KG1 (cell line): ENCODE measurements at places on chromosomes 13 and 19.
A peak's percentile ranks its signal among the peaks of the same experiment; 100 is the strongest.

GRCh38 chr19:570937-571565 is 1.3 kb upstream of the BSG start:
- DNase-seq = peak; percentile 71

- DNase-seq = no peak
These were observed 5.0 kb downstream of the FOSB start for GRCh38 chr19:45472563-45473366.

DNA sequence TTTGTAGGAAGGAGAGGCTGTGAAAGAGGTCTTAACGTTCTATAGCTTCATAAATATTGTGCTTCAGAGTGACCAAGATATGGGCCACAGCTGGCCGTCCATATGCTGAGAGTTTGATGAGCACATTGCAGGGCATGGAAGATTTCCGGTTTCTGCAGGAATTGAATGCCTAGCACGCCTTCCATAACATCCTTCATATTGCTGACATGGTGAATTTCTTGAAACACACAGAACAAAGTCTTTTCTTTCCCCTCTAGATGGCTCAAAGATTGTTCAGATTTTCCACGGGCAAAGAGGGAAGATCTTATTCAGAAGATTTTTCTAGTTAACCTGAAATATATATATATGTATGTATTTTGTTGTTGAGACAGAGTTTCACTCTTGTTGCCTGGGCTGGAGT is 42.4 kb downstream of the ADGRE2 start:
- no peak for DNase-seq

DNA sequence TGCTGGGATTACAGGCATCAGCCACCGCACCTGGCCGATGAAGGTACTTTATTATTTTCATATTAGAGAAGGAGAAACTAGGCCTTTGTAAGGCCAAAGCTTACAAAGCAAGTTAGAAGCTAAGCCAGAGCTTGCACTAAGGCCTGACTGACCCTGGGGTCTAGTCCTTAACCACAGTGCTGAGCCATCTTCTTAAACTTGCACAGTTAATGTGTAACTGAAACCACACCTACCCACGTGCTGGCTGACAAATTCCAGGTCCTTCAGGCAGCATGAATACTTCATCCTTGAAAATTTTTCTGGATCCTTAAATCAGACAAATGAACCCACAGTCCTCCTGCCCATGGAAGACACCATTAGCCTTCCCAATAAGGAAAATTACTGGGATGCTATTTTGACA is 880.6 kb downstream of the UQCRFS1 start:
- no peak for DNase-seq

DNA sequence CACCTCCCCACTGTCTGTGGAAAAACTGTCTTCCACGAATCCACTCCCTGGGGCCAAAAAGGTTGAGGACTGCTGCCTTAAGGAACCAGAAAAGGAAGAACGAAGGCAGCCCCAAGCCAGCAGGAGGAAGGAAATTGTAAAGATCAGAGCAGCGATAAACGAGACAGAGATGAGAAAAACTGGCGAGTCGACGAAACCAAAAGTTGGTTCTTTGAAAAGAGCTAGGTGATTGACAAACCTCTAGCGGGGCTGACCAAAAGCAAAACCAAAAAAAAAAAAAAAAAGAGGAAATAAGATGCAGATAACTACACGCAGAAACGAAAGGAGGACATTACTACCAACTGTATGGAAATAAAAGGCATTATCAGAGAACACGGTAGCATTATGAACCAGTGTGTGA is 76.9 kb downstream of the GADD45B start:
- DNase-seq = peak; percentile 80

- DNase-seq = no peak
These were observed 17.3 kb downstream of the ANKRD24 start for GRCh38 chr19:4199699-4200293.

- no peak for DNase-seq
These were observed 12.4 kb upstream of the CD22 start for GRCh38 chr19:35316560-35316959.

- DNase-seq = no peak
These were observed 87.8 kb downstream of the MAB21L1 start for GRCh38 chr13:35388441-35389355.

GRCh38 chr19:48741129-48741999 is 954 bp upstream of the RASIP1 start:
- DNase-seq = no peak
